Camera-type eye (tissue), 1 donor: ENCODE measurements at places on chromosomes 16 and 17. TPM values are rescaled to one million over a fixed set of nuclear protein-coding genes. Genes with fewer than 3 reads are reported as not detected.

Gene CDH3
- total RNA-seq: 24.2 TPM

Gene COPZ2
- total RNA-seq: 36.9 TPM

Gene CCDC102A
- total RNA-seq: 17.3 TPM

Gene KCNJ12
- total RNA-seq: 9.8 TPM

Gene NLK
- 116 TPM for total RNA-seq

Gene NME3
- 52.0 TPM for total RNA-seq

Gene TEKT1
- 2.3 TPM for total RNA-seq

Gene EVPL
- 5.5 TPM for total RNA-seq

Gene TP53TG3B
- total RNA-seq: not detected

Gene CCL5
- 2.1 TPM for total RNA-seq

Gene PSMC3IP
- 6.5 TPM for total RNA-seq

Gene FHOD1
- 13.1 TPM for total RNA-seq

Gene SKAP1
- total RNA-seq: 0.38 TPM

Gene CCL16
- total RNA-seq: not detected

Gene CPHXL
- not detected for total RNA-seq

Gene EPOP
- total RNA-seq: 1.1 TPM

Gene CHST5
- total RNA-seq: 1.6 TPM

Gene NMRAL1
- total RNA-seq: 22.0 TPM

Gene C16orf89
- 1.2 TPM for total RNA-seq

Gene RASL10B
- total RNA-seq: 4.1 TPM

Gene SUPT6H
- 80.0 TPM for total RNA-seq

Gene KCNH4
- total RNA-seq: not detected

Gene C17orf67
- total RNA-seq: 1.8 TPM

Gene KRTAP4-16
- not detected for total RNA-seq

Gene ZNF205
- 19.0 TPM for total RNA-seq

Gene HOXB5
- total RNA-seq: not detected

Gene TERB1
- total RNA-seq: not detected

Gene ADAD2
- 4.3 TPM for total RNA-seq

Gene TMEM106A
- 5.8 TPM for total RNA-seq

Gene TUBG2
- total RNA-seq: 17.0 TPM

Gene NUPR1
- 2.5 TPM for total RNA-seq

Gene CRLF3
- total RNA-seq: 17.9 TPM

Gene TBC1D3I
- total RNA-seq: not detected

Gene FDXR
- 4.1 TPM for total RNA-seq

Gene MED1
- 32.5 TPM for total RNA-seq

Gene HAGHL
- 4.0 TPM for total RNA-seq

Gene HAP1
- 0.38 TPM for total RNA-seq

Gene KLHL10
- 0.16 TPM for total RNA-seq

Gene SLC16A6
- total RNA-seq: 8.7 TPM

Gene C17orf78
- not detected for total RNA-seq

Gene CA5A
- total RNA-seq: not detected

Gene IL17C
- not detected for total RNA-seq

Gene SPATA32
- not detected for total RNA-seq

Gene FOXF1
- 0.77 TPM for total RNA-seq

Gene NME4
- 30.3 TPM for total RNA-seq

Gene NGFR
- 47.4 TPM for total RNA-seq

Gene CFAP97D1
- total RNA-seq: not detected

Gene CCDC144A
- total RNA-seq: 8.4 TPM

Gene DHRS7C
- total RNA-seq: 1.7 TPM

Gene CALB2
- 21.0 TPM for total RNA-seq

Gene C16orf46
- 2.3 TPM for total RNA-seq
